Fibroblast of villous mesenchyme (primary cell): ENCODE measurements at places on chromosomes 4 and X. TPM values are rescaled to one million over a fixed set of nuclear protein-coding genes. Genes with fewer than 3 reads are reported as not detected.

SPANXN2 gene
- not detected in 2 replicates for total RNA-seq

PNMA6F gene
- not detected in 2 replicates for total RNA-seq

ABCD1 gene
- total RNA-seq = 15.5 and 19.3 TPM in 2 replicates

DNA sequence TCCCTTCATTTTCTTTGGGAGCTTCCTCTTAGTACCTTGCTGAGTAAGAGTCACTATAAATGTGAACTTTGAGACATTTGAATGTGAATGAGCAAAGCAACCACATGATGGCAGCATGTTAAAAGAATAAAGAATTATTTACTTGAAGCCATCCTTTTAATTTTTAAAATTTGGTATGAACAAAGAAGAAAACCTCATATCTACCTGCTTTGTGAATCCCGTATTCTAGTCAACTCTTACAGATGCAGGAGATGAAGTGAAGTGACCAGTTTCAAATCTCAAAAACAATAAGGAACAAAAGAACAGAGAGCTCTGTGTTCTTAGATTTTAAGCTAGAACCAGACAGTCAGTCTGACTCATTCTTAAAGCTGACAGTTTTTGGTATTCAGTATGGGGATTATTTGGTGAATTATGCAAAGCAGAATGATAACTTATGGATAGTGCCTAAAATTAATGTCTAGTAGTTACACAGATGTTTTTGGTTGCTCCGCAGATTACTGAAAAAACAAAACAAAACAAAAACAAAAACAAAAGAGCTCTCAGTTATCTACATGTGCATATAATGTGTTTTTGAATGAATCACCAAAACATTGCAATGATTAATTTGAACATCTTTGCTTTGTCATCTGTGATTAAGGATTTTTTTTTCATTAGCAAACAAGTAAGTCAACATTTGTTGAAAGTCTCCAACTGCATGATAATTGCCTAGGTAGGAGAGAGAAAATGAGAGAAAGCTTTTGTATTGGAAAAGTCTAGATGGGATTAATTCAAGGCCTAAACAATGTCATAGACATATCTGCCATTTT is 48.2 kb upstream of the H2AZ1 start:
- peak; percentile 68 for DNase-seq

- DNase-seq = no peak
Measured at GRCh38 chr4:173910891-173911290, 372.6 kb downstream of the FBXO8 start.

- DNase-seq = no peak
Measured at GRCh38 chrX:125436855-125437254, 117.2 kb downstream of the TEX13C start.

GRCh38 chrX:117743469-117744251 is 372.9 kb downstream of the KLHL13 start:
- DNase-seq = no peak

DNA sequence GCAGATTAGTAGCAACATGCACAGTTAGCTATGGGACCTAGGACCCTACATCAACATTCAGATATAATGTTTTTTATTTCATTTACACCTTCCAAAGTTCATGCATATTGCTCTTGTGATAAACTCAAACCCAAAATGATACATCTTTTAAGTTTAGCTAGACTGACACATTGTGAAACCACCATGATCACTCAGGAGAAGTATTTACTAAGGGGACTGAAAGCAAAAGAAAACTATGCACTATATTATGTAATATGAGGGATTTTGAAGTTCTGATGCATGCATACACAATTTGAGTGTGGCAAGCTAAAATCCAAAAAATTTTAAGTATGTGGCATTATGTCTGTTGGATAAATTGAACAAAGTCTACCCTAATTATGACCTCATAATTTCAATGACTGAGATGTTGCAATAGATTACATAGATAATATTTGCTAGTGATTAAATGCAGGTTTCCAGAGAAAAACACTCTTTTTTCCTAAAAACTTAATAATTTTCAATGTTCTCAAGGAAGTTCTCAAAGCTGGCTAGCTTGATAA is 914.8 kb upstream of the GRIA3 start:
- DNase-seq = peak; percentile 0
